DND-41 (cell line): ENCODE measurements at places on chromosomes 11 and 22.

- H3K4me1 ChIP-seq = no peaks in the 10 kb centered on the region
- no peak for DNase-seq
- H3K36me3 ChIP-seq = no peaks in the 10 kb centered on the region
- no peak overlapping the region for H3K4me3 ChIP-seq
- H3K27ac ChIP-seq = no peak overlapping the region
Observed at GRCh38 chr11:78688460-78688859, 113.8 kb upstream of the NARS2 start.

GRCh38 chr11:125308246-125308645 is 143.7 kb downstream of the PKNOX2 start:
- H3K4me1 ChIP-seq = no peaks in the 10 kb centered on the region
- no peak overlapping the region for H3K27ac ChIP-seq
- H3K27me3 ChIP-seq = peaks cover 13% of the 10 kb centered on the region
- H3K36me3 ChIP-seq = no peaks in the 10 kb centered on the region

DNA sequence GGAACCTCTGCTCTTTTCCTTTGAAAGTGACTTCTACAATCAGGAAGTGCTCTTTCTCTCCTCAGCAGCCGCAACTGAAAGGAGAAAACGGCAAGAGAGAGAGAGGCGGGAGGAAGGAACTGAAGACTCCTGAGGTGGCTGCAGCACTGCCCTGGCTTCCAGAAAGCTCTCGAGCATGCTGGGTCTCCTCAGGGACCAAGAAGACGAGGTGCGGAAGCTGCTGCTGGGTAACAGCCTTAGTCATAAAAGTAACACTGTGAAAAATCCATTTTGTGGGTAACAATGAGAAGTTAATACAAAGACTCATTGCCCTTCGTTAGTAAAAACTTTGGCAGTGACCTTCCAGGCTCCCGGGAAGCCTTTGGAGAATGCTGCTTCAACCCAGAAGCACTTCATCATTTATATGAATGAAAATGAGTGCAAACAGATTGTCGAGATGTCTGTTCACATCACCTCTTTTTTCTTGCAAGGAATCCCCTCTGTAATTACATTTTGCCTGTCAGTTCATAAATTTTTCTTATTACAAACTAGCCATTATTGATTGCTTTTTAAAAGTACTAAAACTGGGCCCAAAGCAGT is 473.4 kb downstream of the SOX6 start:
- H3K27me3 ChIP-seq = peaks cover 12% of the 10 kb centered on the region
- H3K36me3 ChIP-seq = no peaks in the 10 kb centered on the region
- H3K27ac ChIP-seq = no peak overlapping the region
- H3K4me1 ChIP-seq = no peaks in the 10 kb centered on the region
- H3K4me3 ChIP-seq = no peak overlapping the region

DNA sequence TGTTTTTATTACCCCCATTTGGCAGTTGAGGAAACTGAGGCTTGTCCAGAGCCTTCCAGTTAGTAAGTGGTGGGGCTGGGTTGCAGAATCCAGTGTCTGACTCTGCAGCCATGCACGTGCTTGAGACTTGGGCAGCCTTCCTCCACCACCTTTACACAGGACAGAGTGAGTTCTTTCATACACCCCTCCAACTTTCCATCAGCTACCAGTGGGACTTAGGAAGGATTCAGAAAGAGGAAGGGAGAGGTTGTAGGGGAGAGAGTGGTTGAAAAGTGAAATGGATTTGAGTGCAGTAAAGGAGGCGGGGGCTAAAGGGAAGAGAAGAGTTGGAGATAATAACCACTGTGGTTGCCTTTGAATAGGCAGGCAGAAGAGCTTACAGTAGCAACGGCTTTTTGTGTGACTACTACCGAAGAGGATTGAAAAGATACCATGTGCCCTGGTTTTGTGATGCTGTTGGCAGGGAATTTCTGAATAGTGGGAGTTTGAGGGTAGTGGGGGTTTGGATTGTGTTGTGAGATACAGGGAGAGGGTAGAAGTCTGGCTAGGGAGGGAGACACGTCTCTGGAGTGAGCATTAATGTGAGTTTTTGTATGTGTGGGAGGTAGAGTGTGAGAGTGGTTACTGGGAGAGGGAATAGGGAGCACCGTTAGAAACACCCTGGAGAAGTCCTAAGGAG is 1.7 kb downstream of the UVRAG start:
- H3K27ac ChIP-seq = peak overlapping the region; percentile 76
- H3K4me1 ChIP-seq = peaks cover 30% of the 10 kb centered on the region
- H3K36me3 ChIP-seq = no peaks in the 10 kb centered on the region; the same call in 1 of the 2 replicates
- peak; percentile 41 for DNase-seq
- no peaks in the 10 kb centered on the region for H3K27me3 ChIP-seq

GRCh38 chr11:104905271-104905670 is 7.0 kb upstream of the CASP12 start:
- H3K36me3 ChIP-seq = no peaks in the 10 kb centered on the region
- H3K4me1 ChIP-seq = no peaks in the 10 kb centered on the region

DNA sequence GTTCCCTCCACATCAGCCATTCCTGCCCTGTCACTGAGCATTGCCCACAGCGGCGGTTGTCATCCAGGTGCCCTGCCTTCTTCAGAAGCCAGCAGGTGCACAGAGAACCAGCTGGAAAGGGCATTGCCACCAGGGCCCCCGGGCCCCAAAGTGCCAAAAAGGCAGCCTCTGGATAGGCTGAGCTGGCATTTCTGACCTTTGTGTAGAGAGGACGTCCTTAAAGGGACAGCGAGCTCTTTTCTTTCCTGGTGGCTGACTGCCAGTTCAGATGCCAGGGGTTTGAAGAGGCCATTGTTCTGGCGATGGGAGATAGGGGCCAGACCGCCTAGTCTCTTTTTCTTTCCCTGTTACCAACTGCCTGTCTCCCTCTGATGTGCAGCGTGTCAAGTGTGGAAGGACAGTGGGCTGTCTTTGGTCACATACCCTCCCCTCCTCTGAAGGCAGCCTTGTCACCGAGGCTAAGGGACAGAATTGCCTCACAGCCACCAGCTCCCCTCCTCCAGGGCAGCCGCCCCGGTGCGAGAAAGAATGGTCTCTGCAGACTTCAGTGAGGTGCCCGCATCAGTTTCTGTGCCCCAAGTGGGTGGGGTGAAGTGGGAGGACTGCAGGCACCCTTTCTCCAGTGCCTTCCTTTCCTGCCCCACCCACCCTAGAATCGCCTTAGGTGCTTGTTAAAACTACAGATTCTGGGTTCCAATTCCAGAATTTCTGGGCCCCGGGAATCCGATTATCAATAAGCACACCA is 109.6 kb downstream of the SCN3B start:
- no peaks in the 10 kb centered on the region for H3K27me3 ChIP-seq
- DNase-seq = no peak
- no peaks in the 10 kb centered on the region for H3K4me1 ChIP-seq
- no peak overlapping the region for H3K4me3 ChIP-seq

GRCh38 chr11:109309153-109309552 is 112.8 kb upstream of the C11orf87 start:
- no peaks in the 10 kb centered on the region for H3K4me1 ChIP-seq
- no peaks in the 10 kb centered on the region for H3K27me3 ChIP-seq
- H3K36me3 ChIP-seq = no peaks in the 10 kb centered on the region
- H3K4me3 ChIP-seq = no peak overlapping the region
- no peak for DNase-seq
- no peak overlapping the region for H3K27ac ChIP-seq

GRCh38 chr11:17439316-17439782 is 37.3 kb downstream of the ABCC8 start:
- H3K4me3 ChIP-seq = no peak overlapping the region
- H3K36me3 ChIP-seq = no peaks in the 10 kb centered on the region
- peaks cover 19% of the 10 kb centered on the region for H3K4me1 ChIP-seq
- H3K27me3 ChIP-seq = no peaks in the 10 kb centered on the region

DNA sequence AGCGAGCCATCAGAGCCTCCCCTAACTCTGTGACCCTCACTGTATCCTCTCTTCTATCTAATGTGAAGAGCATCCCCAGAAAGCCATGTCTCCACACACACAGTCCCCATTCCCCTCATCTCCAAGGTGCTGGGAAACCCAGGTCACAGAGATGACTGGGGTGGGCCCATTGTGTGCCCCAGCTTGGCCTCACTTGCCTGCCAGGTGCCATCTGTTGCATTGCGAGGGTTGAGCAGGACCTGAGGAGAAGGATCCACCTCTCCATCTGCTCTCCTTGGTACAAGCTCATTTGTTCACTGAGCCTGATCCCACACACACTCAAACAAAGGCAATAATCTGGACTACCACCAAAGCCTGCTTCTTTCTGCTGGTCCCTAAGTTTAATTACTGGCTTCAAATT is 118.8 kb downstream of the SPATA19 start:
- H3K4me1 ChIP-seq = no peaks in the 10 kb centered on the region
- H3K4me3 ChIP-seq = no peak overlapping the region
- H3K27ac ChIP-seq = no peak overlapping the region
- H3K36me3 ChIP-seq = no peaks in the 10 kb centered on the region
- H3K27me3 ChIP-seq = peaks cover 9% of the 10 kb centered on the region

GRCh38 chr11:133776671-133777367 is 68.5 kb downstream of the SPATA19 start:
- no peak overlapping the region for H3K4me3 ChIP-seq
- H3K27ac ChIP-seq = no peak overlapping the region
- H3K4me1 ChIP-seq = no peaks in the 10 kb centered on the region
- H3K36me3 ChIP-seq = no peaks in the 10 kb centered on the region

GRCh38 chr11:128499613-128500253 is 87.6 kb downstream of the ETS1 start:
- DNase-seq = no peak
- H3K36me3 ChIP-seq = peaks cover 40% of the 10 kb centered on the region
- H3K27ac ChIP-seq = no peak overlapping the region
- H3K4me1 ChIP-seq = peaks cover 55% of the 10 kb centered on the region
- H3K4me3 ChIP-seq = no peak overlapping the region

DNA sequence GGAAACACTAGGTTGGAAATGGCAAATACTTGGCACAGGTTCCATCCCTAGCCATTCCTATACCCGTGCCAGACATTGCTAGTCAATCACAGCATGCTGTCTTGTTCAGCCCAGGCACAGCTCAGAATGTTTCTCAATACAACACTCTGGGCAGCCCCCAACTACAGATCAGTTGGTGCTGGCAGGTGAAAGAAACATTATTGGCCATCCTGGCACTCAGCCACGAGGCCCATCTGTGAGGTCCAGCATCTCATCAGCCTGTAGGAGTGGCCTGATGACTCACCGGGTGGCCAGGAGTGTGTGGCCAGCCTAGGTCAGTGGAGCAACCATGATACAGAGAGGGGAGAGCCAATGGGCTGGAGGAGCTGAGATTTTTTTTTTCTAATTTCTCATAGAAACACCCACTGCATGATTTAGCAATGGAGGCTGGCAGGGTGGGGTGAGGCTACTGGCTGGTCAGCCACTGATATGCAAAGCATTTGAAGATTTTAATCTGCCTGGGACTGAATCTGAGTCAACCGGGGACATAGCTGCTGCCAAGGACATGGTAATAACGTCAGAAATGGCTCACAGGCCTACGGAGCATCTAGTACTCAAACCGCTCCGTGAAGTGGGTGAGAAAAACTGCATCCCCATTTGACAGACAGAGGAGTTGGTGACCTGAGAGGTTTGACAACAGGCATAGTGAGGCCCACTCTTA is 5.4 kb downstream of the MYO18B start:
- no peaks in the 10 kb centered on the region for H3K36me3 ChIP-seq
- DNase-seq = no peak
- H3K4me3 ChIP-seq = no peak overlapping the region
- no peaks in the 10 kb centered on the region; the same call in 1 of the 2 replicates for H3K4me1 ChIP-seq
- H3K27me3 ChIP-seq = no peaks in the 10 kb centered on the region

GRCh38 chr11:102666331-102666957 is 39.1 kb downstream of the MMP27 start:
- peak; percentile 19 for DNase-seq
- no peak overlapping the region for H3K27ac ChIP-seq
- no peaks in the 10 kb centered on the region for H3K36me3 ChIP-seq
- H3K4me3 ChIP-seq = no peak overlapping the region
- peaks cover 2% of the 10 kb centered on the region for H3K27me3 ChIP-seq
- no peaks in the 10 kb centered on the region for H3K4me1 ChIP-seq

DNA sequence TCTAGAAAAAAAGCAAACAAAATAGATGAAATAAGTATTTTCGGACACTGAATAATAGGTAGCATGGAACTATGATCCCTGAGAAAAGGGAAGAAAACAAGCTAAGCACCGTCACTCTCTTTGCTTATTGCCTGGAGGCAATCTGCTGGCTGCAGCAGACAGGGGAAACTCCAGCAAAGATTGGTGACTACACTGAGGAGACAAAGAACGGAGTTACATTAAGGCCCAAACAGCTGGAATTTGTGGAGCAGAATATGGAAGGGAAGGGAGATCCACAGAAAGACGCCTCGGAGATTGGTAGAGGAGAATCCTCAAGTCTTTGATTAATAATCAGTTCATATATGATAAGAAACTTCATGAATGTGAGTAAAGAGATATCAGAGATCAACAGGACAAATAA is 150.2 kb downstream of the TYR start:
- no peak for DNase-seq
- no peaks in the 10 kb centered on the region for H3K27me3 ChIP-seq

DNA sequence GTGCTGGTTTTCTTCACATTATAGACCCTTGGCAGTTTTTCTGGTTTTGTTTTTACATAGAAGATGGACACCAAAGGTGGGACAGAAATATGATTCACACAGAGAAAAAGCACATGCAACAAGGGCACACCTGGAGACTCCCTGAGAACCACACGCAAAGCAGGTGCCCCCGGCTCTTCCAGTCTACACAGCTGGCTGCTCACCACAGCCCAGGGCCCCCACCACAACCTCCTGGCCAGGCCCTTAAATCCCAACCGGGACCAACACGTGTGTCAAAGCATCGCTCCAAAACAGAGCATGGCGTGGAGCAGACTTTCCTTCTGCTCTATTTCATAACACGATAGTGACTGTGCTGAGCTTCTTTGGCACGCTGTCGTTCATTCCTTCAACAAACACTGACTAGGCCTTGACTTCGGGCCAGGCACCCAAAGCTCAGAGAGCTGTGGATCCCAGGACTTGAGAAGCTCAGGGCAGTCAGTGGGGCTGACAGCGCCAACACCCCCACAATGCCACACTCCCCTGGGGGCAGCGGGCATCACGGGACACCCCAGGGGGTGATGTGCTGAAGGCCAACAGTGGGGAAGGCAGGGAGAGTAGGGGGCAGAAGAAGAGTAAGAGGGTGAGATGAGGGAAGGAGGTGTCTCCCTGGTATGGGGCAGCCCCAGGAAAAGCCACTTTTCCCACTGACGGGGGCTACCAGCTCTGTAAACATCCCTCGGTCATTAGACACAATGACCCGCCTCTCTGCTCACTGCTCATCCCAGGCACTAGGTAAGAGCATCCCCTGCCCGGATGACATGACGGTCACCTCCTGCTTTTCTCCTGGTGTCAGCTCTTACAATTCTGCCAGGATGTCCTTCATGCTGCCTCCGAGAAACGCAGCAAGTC is 26.0 kb downstream of the CELSR1 start:
- no peaks in the 10 kb centered on the region for H3K36me3 ChIP-seq
- H3K27ac ChIP-seq = no peak overlapping the region
- no peak overlapping the region for H3K4me3 ChIP-seq
- no peaks in the 10 kb centered on the region for H3K4me1 ChIP-seq

DNA sequence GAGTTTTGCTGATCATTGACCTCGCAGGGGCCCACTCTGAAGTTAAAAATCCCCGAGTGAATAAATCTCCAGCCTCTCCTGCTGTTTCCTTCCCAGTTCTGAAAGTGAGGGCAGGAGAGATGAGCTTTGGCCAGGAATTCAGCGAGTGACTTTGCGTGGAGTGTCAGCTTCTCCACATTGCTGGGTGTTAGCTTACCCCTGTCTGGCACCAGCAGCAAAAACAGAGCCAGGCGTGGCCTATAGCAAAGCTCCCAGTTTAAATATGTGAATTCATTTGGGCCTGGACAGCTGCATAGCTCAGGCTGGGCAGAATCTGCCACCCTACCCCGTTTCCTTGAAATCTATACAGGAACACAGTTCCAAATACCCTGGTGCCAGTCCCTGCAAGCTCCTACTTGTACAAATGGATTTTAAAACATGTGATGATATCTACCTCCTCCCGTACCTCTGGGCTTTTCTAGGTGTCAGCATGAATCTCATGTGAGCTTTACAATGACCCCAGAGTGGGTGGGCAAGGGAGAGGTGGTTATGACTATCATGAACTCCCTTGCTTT is 25.6 kb downstream of the TIMP3 start:
- H3K4me3 ChIP-seq = no peak overlapping the region
- no peaks in the 10 kb centered on the region for H3K27me3 ChIP-seq
- H3K36me3 ChIP-seq = no peaks in the 10 kb centered on the region
- DNase-seq = no peak
